ENCODE measurements at places on chromosomes 12 and 14.

DNA sequence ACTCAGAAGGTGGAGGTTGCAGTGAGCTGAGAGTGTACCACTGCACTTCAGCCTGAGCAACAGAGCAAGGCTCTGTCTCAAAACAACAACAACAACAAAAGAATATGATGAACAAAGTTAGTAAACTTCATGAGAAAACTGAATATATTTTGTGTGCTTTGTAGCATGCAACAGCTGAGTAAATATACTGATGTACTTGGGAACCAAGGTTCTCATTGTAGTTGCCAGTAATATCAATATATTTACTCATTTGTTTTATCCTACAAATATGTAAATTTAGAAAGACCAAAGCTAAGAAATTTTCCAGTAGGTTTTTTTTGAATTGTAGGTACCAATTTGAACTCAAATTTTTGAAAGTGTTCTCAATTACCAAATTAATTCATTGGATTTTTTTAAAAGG lies 127.2 kb downstream of the IPO8 start:
- no peak for DNase-seq

GRCh38 chr12:65430571-65431306 lies 152.3 kb downstream of the MSRB3 start:
- no peak for DNase-seq

DNA sequence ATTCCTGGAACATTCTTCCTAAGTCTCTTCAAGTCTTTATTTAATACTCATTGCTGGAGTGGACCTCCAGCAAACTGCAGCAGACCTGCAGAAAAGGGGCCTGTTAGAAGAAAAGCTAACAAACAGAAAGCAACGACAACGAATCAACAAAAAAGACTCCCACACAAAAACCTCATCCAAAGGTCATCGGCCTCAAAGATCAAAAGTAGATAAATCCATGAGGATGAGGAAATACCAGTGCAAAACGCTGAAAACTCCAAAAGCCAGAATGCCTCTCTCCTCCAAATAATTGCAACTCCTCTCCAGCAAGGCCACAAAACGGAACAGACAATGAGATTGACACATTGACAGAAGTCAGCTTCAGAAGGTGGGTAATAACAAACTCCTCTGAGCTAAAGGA lies 472.2 kb downstream of the C12orf50 start:
- no peak for DNase-seq

DNA sequence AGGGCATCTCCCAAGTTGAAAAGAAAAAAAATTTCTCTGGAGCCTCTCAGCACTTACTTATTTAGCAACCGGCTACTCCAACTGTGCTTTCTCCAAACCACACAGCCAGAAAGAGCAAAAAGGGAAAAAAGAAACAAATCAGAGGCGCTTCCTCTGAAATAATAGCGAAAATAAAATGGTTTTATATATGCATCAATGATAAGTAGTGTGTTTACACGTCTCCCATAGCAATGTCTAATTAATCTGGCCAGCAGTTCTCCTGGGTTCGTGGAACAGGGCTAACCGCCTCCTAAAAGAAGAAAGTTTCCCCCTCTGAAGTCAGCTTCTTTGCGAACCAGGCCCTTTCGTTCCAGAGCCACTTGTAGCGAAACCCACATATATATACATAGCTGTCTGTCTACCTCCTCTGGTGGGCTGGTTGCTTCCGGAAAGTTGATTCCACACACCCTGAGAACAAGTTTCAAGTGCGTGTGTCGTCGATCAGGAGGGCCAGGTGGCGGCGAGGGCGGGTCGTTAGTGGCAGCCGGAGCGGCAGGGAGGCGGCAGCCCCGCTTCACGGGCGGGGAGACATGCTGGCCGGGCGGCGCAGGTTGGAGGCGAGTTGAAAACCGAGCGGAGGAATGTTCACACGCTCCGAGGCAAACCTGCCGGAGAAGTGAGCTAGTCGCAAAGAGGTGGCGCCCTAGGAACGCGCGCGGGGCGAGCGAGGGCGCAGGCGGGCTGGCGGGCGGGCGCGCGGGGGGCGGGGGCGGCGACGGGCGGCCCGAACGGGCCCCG lies 2.7 kb downstream of the PTHLH start:
- DNase-seq: peak; percentile 19

DNA sequence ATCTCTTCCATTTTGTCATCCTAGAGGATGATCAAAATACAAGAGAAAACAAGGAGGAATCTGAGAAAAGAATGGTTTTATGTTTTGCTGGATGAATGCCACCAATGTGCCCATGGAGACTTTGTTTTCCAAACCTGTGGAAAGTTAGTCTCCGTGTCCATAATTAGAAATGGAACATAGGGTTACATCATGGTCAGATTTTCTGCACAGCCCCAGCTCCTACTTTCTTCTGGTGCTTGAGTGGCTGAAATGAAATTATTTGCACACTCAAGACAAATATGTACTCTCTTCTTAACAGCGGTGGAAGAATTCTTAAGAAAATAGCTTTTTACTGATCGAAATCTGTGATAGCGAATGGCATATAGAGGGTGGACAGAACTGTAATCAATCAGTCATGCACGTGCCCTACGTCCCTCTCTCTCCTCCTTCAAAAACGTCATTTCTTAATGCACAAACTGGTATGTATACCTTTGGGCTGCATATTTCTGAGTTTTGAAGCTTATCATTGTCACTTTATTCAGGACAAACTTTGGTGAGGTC lies 825.2 kb downstream of the AACS start:
- no peak for DNase-seq

- no peak for DNase-seq
Observed at GRCh38 chr14:77988970-77989369, 181.2 kb upstream of the NRXN3 start.

DNA sequence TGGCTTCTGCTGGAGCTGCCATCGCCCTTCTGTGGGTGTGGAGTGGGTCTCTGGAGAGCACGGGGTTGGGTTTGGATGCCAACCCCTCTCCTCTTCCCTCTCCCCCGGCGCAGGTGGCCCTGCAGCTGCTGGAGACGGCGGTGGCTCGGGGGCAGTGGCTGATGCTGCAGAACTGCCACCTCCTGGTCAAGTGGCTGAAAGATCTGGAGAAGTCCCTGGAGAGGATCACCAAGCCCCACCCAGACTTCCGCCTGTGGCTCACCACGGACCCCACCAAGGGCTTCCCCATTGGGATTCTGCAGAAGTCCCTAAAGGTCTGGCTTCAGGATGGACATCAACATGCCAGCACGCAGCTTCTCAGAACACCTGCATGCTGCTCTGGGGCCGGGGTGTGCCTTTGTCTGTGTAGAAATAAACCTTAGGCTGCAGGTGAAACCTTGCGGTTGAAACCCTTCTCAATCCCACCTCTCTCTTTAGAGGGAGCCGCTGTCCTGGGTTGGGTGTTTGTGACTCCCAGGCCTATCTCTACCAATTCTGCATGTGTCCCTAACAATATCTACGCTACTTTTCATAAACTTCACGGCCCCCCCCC lies 44.3 kb downstream of the CCDC92 start:
- DNase-seq: no peak

GRCh38 chr14:104317975-104318557 lies 179.7 kb downstream of the KIF26A start:
- no peak for DNase-seq

DNA sequence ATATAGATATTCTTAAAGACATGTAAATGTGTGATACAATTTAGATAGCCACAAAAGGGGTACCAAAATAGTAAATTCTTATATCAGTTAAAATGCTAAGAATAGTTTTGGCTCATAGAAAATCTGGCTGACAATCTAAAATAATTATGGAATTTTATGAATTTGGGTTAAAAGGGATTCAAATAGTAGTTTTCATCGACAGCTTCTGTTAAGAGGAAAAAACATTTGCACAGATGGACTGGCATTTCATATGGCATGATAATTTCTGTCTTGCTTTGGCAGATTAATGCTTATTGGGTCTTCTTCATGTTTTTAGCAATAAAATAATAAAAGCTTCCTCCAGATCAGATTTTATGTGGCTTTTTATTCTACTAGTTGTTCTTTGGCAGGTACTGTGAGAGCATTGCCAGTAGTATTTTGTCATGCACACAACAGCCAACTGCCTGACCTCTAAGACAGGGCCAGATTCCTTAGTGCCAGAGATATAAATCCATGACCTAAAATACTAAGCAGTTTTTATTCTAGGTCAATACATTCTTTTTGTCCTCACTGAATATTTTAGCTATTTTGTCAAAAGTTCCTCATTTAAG lies 9.1 kb downstream of the ABCD2 start:
- no peak for DNase-seq

GRCh38 chr14:34258318-34258717 lies 203.7 kb downstream of the SPTSSA start:
- no peak for DNase-seq
